Lower lobe of right lung (tissue), 2 donors: ENCODE measurements at places on chromosomes 1 and 21. TPM values are rescaled to one million over a fixed set of nuclear protein-coding genes. Genes with fewer than 3 reads are reported as not detected.

- no peak for DNase-seq
Measured at GRCh38 chr1:2480236-2480985, 4.3 kb downstream of the PLCH2 start.

DNA sequence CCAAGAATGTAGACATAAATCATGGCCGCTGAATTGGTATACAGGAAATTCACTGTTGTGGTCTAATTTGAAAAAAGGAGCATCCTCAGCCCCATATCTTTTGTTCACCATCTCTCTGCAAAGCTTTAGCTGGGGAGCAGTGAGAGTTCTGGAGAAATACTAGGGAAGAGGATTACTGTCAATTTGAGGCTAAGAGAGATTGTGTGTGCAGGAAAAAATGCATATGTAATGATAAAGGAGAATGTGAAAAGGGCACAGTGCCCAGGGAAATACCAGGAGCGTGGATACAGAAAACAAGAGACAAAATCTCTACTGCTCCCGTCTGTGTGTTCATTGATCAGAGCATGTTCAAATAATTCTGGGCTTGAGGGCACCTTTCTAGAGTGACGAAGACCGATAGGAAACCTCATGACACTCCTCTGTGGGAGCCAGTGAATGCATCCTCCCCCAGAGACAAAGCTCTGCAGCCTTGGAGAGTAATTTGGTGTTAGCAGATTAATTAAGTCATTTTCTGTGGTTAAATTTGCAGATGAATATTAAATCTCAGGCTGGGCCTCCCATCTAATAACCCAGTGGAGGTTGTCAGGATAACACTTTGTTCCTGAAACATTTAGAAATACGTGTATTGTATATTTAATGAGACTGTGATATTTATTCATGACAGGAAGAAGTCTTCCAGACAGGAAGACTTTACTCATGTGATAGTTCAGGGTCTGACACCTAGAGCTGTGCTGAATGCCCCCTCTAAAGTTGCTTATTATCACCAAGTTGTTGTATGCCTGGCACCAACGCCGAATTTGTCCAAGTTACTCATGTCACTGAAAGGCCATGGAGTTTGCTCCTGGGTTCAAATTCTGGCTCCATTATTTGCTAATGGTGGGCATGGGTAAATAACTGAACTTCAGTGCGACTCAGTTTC is 287.3 kb upstream of the SGIP1 start:
- DNase-seq = no peak

GRCh38 chr1:85330214-85330631 is 53.8 kb upstream of the BCL10 start:
- no peak for DNase-seq

DNA sequence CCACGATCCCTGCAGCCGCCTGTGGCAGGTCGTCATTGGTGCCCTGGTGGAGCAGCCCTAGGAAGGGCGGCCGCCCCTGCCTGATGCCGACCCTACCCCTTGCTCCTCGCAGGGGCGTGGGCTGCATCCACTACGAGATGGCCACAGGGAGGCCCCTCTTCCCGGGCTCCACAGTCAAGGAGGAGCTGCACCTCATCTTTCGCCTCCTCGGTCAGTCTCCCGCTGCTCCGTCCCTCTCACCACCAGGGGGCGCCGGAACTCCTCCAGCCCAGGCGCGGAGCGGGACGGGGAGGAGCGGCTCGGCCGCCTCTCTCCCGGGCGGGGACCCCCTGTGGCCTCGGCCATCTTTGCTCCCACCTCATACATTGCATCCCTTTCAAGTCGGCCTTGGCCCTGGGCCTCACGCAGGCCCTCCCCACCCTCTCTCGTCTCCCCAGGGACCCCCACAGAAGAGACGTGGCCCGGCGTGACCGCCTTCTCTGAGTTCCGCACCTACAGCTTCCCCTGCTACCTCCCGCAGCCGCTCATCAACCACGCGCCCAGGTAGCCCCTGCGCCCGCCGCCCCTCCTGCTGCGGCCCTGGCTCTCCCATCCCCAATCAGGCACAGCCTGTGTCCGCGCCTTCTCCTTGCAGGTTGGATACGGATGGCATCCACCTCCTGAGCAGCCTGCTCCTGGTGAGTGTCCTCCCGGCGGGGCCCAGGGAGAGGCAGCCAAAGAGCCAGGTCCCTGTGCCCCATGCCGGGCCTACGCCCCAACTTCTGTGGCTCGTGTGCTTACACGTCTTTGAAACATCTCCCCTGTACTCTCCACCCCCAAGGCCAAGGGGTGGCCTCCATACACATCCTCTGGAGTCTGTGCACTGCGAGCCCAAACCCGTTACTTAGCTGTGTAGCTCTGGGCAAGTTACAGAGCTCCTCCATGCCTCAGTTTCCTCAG is 24.7 kb downstream of the CDK18 start:
- peak; percentile 84 for DNase-seq

DNA sequence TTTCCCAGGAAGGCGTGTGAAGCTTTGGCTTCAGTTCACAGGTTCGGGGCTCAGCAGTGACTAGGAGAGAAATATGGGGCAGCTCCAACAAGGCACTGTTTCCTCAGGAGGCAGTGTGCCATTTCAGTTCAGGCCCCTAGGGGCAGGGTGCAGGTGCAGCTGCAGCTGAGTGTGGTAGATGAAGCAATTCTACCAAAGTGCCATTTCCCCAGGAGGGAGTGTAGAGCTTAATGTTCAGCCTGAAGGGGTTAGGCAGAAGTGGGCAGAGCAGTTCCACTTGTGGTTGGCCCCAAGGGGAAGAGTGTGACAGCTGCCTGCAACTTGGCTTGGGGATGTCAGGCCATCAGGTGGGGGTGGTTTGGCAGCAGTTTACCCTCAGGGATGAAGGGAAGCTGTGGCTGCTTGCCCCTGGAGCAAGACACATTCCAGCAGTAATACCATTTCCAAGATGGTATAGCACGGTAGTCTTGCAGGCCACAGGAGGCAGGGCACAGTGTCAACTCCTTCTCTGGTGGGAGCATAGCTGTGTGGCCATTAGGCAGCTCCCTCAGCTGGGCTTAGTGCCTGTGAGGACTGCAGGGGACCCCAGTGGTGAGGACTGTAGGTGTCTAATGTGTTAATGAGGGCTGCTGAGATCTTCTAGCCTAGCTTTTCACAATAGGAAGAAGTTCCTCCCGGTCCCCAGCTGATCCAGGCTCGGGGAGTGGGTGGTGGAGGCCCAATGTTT is 34.7 kb downstream of the RGSL1 start:
- DNase-seq = no peak

- peak; percentile 73 for DNase-seq
Measured at GRCh38 chr1:183318433-183318832, 99.7 kb downstream of the NMNAT2 start.

DNA sequence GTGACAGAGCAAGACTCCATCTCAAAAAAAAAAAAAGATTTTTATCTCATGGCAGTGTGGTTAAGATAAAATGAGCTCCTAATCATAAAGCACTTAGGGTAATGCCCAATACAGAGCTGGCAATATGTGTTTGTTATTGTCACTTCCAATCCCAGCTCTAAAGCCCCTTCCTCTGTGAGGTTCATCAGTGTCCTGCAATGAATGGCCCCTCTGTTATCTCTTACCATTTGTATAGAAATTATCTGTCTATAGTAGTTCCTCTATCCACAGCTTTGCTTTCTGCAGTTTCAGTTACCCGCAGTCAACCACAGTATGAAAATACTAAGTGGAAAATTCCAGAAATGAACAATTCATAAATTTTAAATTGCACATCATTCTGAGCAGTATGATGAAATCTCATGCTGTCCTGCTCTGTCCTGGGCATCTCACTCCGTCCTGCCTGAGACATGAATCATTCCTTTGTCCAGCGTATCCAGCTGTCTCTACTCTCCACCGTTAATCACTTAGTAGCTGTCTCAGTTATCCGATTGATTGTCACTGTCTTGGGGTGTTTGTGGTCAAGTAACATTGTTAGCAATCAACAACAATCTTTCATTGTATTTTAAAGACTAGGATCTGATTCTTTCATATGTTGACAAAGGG is 50.2 kb upstream of the DNAH14 start:
- DNase-seq = no peak

GRCh38 chr1:228004331-228004855 is 2.4 kb upstream of the WNT3A start:
- DNase-seq = peak; percentile 49

DNA sequence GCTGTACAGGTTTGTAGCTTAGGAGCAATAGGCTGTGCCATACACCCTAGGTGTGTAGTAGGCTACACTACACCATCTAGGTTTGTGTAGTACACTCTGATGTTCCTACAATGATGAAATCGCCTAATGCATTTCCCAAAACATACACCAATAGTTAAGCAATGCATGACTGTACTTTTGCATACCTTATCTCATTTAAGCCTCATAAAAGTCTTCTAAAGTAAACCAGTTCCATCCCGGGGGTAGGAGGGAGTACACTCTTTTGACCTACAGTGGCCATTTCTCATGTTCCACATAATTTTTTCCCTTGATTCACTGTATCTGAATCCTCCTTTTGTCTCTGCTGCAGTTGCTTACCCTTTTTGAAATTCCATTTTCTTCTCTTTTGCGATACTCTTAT is 12.2 kb downstream of the TRMT13 start:
- no peak for DNase-seq

- DNase-seq = no peak
Measured at GRCh38 chr1:176096015-176096414, 111.1 kb downstream of the COP1 start.

DNA sequence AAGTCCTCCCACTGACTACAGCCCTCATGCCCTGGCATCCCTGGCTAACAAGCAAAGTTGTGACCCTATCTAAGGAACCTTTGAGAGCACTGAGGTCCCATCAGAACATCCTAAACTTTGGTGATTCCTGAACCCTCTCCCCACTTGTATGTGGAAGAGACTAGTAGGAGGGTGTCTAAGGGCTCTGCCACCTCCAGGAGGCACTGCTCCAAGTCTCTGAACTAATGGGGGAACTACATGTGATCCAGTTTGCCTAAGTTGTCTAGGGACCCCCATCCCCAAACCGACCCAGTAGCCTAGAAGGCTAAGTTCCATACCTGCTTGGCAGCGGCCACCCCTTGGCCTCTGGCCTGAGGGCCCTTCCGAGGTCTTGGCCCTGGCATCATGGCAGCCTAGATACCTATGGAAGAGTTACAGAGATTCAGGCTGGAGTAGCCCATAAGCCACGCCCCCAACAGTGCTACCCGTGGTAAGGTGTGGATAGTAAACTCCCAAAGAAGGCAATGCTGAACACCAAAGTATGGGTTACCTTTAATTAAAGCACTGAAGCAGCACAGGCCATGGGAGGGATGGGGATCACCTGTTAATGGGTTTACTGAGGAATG is 1.7 kb downstream of the CC2D1B start:
- no peak for DNase-seq

DNA sequence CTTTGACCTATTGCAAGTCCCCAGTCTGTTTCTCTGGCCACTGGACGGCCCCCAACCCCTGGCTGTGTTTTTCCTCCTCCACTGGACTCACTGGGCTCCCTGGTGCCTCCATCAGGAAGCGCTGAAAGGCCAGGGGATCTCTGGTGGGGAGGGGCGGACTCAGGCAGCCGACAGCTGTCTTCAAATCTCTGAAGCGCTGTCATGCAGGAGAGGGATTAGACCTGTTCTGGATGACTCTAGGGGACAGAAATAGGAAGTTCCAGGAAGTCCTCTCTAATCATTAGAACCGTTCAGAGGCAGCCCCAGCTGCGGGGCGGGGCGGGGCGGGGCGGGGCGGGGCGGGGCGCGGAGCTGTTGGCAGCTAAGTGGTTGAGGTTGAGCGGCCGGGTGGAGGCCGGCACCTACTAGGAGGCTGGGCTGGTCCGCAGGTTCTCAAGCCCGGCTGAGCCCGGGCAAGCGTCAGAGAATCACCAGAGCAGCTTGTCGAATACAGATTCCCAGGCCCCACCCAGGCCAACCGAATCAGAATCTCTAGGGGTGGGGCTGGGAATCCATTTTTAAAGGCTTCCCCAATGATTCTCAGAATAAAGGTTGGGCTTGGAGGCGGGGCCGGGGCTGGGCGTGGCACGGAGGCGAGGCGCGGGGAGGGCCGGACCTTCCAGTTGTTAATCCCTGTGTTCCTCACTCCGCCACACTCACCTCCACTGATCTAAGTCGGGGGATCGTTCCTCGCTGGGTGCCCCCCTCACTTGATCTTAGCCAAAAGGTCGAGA is 11.4 kb upstream of the PHLDA3 start:
- peak; percentile 91 for DNase-seq

GRCh38 chr1:30747033-30748008 is 10.3 kb downstream of the LAPTM5 start:
- peak; percentile 41 for DNase-seq

DNA sequence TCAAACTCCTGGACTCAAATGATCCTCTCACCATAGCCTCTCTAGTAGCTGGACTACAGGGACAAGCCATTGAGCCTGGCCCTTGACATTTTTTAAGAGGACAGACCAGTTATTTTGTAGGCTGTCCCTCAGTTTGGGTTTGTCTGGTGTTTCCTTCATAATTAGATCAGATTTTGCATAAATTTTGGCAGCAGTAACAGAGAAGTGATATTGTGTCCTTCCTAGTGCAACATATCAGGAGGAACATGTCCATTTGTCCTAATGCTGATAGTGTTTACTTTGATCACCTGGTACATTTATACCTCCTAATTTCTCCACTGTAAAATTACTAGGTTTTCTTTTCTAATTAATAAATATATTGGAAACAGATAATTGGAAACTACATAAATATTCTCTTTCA is 5.9 kb upstream of the NID1 start:
- no peak for DNase-seq

- DNase-seq = no peak
Measured at GRCh38 chr1:159964144-159964543, 10.1 kb upstream of the SLAMF9 start.

GRCh38 chr1:46530791-46531409 is 20.5 kb downstream of the KNCN start:
- DNase-seq = no peak

DNA sequence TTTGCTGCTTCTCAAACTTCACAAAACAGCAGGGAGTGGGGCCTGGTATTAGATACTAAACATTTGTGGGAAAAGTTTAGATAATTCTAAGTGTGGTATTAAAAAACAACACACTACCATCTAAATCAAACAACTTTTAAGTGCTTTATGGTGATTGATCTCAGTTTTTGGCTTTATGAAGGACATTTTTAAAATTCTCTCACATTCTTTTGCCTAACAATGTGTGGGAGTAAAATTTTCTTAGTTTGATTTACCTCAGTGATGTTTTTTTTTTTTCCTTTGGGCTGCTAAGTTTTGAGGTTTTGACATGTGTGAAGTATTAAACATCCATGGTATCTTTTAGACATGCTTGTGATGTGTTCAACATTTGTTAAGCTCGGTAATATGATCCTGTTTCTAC is 116.2 kb downstream of the DISP1 start:
- DNase-seq = no peak

- DNase-seq = no peak
Measured at GRCh38 chr1:224333309-224333926, 3.4 kb upstream of the NVL start.

ALG14 gene
- 4.6 TPM for total RNA-seq

LHX8 gene
- total RNA-seq = not detected

CHIA gene
- 10.9 TPM for total RNA-seq

ZNF672 gene
- total RNA-seq = 39.8 TPM

EPHA10 gene
- 0.53 TPM for total RNA-seq

PTPRU gene
- 35.1 TPM for total RNA-seq

RGL1 gene
- 37.6 TPM for total RNA-seq

ACTN2 gene
- total RNA-seq = 1.9 TPM

DYRK3 gene
- 6.4 TPM for total RNA-seq
